ENCODE measurements at places on chromosomes 5 and 9.

- DNase-seq = no peak
Observed at GRCh38 chr5:150114773-150115408, 28.5 kb upstream of the CSF1R start.

DNA sequence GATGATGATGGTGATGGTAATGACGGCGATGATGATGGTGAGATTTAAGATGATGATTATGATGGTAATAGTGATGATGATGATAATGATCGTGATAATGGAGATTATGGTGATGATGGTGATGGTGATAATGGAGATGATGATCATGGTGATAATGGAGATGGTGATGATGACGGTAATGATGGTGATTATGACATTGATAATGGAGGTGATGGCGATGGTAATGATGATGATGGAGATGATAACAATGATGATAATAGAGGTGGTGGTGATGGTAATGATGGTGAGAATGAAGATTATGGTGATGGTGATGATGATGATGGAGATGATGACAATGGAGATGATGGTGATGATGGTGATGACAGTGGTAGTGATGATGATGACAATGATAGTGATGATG, 69.7 kb downstream of the MED10 start:
- DNase-seq = no peak

DNA sequence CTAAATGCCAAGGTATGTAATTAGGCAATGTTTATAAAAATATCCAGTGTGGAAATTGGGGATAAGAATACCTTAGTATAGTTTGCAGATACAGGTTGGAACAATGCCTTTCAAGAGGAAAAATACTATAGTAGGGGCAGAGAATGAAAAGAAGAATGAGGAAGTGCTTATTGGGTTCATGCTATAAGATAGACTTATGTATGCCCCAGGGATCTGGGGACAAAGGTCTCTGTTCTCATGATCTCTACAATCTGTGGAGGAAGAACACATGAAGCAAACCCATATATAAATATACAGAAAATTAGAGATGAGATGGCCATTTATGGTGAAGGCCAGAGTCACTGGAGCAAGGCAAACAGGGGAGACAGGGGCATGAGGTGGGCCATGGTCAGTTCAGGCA, 106.5 kb upstream of the DAB2 start:
- no peak for DNase-seq

GRCh38 chr5:66247176-66247960, 103.3 kb downstream of the SREK1 start:
- DNase-seq = no peak

GRCh38 chr9:73038613-73039012, 85.8 kb upstream of the ALDH1A1 start:
- no peak for DNase-seq

DNA sequence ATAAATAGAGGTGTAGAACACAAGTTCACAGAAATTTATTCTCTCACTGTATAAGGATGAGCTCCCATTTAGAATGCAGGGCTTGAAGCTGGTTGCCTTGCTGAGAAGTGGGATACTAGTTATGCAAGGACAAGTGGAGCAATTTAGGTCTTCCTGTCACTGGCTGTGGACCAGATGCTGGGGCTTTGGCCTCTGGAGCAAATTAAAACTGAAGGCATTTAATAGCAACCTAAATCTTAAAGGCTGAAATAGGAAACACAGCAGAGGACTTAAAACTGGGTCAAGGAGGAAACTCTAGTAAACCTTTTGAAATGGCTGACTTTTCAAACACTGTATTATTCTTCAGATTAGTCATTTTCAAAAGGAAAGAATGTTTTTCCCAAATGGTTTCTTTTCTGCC, 319.4 kb downstream of the RAB3C start:
- no peak for DNase-seq

GRCh38 chr5:121967187-121967586, 5.4 kb downstream of the SRFBP1 start:
- DNase-seq = no peak

- no peak for DNase-seq
Observed at GRCh38 chr9:21854119-21854518, 51.7 kb downstream of the MTAP start.

- DNase-seq = no peak
Observed at GRCh38 chr9:129343424-129344375, 165.6 kb upstream of the IER5L start.

DNA sequence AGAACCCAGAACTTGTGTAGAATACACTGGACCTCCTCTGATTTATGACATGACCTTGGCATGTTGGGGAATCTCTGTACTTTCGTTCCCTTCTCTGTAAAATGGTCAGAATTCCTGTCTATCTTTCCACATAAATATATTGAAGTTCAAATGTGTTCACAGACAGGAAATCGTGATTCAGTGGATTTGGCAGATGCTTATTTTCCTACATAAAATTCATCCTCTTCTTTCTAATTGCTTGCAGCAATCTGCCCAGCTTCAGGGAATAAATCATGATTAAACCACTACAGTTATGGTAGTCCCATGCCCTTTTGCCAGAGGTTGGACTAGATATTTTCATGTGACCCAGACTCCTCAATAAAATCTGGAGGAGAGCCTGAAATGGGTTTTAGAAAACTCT, 52.1 kb upstream of the ARL15 start:
- no peak for DNase-seq

GRCh38 chr5:92838253-92838652, 742.8 kb downstream of the NR2F1-AS1 start:
- no peak for DNase-seq

GRCh38 chr5:55003432-55004065, 18.2 kb upstream of the ESM1 start:
- DNase-seq = no peak

- no peak for DNase-seq
Observed at GRCh38 chr5:72511774-72512592, 4.8 kb upstream of the ZNF366 start.

- DNase-seq = no peak
Observed at GRCh38 chr5:112762113-112762810, 24.6 kb downstream of the APC start.

DNA sequence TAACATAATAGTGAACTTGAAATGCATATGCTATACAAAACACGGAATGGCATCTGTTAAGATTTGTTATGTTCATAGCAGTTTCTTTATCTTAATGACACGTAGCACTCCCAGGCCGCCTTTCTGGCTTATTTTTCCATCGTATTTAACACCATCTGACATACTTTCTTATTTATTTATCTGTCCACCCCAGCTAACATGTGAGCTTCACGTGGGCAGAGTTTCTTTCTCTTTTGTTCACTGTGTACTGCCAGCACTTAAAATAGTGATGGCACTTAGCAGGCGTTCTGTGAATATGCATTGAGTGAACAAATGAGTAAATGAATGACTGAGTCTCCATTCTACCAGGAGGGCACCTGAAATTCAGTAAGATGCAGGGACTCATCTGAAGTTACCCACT, 29.4 kb upstream of the SYNPO start:
- DNase-seq = no peak

DNA sequence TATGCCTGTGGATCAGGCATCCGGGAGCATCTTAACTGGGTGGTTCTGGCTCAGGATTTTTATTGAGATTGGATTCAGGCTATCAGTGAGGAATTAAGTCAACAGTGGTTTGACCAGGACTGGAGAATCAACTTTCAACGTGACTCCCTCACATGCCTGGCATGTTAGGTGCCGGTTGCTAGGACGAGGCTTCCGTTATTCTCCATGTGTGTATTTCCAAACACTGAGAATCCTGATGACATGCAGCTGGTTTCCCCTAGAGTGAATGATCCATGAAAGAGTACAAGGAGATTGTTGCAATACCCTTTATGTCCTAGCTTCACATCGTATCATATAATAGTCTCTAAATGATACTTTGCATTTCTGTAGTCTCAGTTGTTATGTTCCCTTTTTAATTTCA, 529.2 kb downstream of the ANXA1 start:
- DNase-seq = no peak

GRCh38 chr5:97095318-97095732, 47.1 kb downstream of the LIX1 start:
- DNase-seq = no peak

DNA sequence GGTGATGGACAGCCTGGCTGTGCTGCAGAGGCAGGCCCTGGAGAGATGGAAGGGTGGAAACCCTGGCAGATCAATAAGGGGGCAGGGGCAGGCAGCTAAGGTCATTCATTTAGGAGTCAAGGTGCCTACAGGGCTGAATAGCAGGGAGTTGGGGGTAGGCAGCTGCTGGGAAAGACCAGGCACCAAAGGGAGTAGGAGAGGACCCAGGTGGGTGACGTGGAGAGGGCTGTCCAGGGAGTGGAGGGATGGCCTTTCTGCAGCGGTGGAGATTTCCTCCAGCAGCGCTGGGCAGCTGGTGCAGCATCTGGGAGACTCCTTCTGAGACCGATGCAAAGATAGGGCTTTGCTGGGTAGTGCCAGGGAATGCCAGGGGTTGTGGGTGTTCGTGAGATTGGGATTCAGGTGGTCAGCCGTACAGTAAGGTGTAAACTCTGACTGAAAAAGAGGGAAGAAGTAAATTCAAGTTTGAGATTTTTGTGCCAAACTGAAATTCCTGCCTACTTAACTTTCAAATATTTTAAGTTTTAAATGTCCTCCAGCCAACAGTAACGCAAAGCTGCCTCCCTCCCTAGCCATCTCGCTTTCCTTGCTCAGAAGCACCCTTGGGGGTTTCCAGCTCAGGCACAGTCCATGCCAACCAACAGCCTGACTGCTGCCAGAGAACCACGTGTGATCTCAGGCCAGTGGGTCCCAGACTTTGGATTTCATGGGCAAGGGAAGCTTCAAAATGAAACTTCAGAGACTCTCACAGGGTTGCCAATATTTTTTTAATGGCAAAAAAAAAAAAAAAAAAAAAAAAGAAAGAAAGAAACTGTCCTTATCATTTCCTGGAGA, 18.6 kb upstream of the ANGPTL2 start:
- DNase-seq = no peak

DNA sequence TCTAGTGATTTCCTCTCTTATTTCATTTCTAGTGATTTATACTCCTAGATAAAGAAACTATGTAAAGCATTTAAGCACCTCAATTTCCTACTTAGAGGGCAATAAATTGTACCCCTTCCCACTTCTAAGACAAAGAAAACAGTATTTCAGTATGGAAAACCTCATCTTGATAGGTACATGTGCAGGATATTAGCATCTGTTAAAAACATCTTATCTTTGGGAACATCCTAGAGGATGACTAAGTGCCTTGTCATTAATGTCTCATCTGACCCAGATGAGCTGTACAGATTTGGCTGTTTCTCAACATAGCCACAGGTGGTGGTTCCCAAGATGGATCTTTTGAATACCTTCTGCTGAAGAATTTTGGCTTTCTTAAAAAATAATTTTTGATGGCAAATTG, 5.7 kb downstream of the MEGF10 start:
- DNase-seq = no peak

GRCh38 chr9:127211983-127212382, 52.6 kb upstream of the GARNL3 start:
- DNase-seq = no peak
